ENCODE measurements at places on chromosomes 4 and X.

- no peak for DNase-seq
These were observed 46.9 kb upstream of the GRXCR1 start for GRCh38 chr4:42845586-42845985.

DNA sequence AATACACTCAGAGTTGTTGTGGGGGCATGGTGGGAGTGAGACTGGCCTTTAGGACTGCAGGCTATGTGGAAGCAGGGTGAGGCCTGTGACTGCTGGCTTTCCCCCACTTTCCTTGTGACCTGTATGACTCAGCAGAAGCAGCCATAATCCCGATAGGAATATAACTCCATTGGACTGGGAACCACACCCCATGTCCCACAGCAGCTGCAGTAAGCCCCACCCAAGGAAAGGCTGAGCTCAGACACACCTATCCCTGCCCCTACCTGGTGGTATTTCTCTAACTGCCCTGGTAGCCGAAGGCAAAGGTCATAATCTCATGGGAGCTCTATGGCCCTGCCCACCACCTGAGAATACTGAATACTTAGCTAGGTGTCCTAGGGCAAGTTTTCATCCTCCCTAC lies 169.3 kb downstream of the GC start:
- DNase-seq, result no peak

DNA sequence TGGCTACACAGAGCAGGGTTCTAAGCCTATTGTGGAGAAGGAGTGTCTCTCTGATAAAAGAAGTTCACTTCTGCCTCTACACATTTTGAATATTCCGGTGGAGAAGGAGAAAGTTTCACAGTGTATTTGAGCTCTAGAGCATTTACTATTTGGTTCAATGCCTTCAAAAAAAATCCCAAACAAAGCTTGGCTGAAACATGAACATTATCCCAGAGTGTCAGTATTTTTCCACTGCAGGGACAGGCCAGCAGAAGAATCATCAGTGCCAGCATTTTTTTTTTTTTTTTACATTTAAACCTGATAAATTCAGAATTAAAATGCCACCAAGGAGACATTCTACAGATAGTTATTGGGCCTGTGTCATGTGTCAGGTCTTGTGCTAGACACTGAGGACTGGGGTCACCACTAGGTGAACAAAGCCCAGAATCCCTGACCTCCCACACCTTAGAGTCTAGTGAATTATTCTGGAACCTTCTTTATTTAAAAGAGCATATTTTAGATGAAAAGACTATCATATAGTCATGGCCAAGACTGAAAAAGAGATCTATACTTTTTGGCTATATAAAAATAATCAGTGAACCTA lies 48.0 kb upstream of the NAP1L5 start:
- DNase-seq, result no peak

DNA sequence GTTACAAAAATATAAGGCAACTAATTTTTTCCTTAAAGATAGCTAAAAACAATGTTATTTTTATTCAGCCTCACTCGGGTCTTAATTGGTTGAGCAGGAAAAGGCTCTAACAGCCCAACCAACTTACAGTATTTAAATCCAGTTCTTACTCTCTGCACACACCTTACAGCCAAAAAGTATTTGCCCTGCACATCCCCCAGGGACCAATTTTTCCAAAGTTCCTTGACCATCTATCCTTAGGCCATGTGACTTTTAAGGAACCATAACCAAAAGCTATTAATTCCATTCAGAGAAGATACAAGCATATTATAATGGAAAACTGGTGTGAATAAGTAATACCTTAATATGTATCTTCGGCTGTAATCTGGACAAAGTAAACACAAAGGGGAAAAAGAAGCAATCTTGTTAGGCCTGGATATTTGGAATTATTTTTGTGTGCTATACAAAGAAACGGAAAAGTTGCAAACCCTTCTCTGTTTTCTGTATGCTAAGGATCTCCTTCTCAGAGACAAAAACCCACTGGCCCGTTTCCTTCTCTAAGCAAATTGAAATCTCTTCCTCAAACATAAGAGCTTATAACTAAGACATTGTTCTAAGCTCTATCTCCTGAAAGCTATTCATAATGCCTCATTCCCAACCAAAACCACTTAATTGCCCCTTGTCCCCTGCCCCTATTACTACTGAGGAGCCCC lies 1.0 kb upstream of the THAP9 start:
- peak; percentile 5 for DNase-seq

DNA sequence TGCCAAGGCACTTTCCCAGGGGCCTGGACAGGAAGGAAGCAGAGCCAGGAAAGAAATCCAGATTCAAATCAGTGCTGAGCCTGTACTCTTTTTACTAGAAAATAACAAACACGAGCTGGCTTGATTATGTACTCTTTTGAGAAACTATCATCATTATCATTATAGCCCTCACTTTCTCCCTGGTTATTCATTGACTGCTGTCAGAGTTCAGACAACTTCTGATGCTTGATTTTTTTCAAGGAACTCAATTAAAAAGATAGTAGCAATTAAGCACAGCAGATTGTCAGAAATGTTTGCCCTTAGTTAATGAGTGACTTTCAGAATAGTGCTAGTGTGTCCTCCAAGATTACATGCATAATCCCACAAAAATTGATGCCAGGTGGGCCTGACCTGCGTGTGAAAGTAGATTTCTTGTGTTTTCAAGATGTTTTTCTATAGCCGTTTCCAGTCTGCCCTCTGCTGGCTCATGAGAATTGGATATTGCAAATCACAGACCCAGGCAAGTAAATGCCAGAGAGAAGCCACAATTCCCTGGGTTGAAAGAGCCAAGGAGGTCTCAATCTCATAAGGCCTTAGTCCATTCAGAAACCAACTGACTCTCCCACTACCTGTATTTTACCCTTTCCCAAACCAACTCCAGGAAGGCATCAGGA lies 14.3 kb upstream of the PNPLA4 start:
- DNase-seq, result no peak

DNA sequence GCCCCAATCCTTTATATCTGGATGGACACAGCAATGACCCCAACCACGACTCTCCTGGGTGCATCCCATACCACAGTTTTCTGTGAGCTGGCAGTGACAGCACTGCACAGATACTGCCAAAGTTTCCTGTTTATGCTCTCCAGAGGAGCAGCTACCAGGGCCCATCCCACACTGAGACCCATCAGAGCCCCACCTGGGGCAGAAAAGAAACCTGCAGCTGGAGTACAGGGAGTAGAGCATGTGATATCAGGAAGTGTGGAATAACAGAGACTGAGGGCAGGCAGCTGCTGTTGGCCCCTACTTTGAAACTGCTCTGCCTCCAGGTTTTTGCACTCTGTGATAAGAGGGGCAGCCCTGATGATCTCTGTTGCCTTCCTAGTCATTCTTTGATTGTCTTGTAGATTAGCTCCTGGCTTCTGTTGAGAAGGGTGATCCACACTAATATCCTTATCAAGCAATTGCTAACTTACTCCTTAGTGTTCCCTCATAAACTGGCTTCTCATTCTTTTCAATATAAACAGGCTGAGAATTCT lies 526.3 kb upstream of the TECRL start:
- no peak for DNase-seq

DNA sequence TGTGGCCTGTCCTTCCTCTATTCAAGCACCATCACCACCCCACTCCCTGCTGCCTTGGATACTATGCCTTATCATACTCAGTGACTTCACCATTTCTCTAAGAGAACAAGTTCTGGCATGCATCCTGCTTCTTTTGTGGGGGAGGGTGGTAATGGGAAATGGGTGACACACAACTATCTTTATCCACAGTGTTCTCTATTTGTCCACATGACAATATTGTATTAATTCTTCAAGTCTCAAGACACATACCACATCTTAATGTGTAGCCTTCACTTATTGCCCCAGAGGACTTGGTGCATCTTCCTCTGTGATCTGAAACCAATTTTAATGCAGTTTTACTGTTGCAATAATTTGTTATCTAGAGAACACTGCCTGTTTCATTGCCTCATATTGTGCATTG lies 29.3 kb upstream of the UGT2B7 start:
- DNase-seq, result no peak

GRCh38 chrX:103831803-103832544 lies at the start of gene RAB9B:
RAB9B (minus strand) TSS chrX:103832257; CDS start chrX:103825784, 6,473 bp downstream.
- DNase-seq, result peak; percentile 63

DNA sequence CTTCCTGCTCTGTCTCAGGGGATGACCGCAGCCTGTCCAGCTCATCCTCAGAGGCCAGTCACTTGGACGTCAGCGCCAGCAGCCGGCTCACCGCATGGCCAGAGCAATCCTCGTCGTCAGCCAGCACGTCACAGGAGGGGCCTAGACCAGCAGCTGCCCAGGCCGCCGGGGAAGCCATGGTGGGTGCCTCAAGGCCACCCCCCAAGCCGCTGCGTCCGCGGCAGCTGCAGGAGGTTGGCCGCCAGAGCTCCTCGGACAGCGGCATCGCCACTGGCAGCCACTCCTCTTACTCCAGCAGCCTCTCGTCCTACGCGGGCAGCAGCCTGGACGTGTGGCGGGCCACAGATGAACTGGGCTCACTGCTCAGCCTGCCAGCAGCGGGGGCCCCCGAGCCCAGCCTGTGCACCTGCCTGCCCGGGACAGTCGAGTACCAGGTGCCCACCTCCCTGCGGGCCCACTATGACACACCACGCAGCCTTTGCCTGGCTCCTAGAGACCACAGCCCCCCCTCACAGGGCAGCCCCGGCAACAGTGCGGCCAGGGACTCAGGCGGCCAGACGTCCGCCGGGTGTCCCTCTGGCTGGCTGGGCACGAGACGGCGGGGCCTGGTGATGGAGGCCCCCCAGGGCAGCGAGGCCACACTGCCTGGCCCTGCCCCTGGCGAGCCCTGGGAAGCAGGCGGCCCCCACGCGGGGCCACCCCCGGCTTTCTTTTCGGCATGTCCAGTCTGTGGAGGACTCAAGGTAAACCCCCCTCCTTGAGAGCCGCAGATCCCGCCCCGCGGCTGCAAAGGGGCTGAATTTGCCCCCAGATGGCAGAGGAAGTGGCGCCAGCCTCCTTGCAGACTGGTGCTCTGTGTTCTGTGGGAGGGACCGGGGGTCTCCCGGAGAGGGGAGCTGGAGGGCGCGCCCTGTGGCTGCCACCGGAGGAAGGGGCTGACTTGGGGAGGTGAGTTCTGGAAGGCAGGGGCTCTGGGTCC lies 29.9 kb downstream of the DOK7 start:
- DNase-seq, result no peak

DNA sequence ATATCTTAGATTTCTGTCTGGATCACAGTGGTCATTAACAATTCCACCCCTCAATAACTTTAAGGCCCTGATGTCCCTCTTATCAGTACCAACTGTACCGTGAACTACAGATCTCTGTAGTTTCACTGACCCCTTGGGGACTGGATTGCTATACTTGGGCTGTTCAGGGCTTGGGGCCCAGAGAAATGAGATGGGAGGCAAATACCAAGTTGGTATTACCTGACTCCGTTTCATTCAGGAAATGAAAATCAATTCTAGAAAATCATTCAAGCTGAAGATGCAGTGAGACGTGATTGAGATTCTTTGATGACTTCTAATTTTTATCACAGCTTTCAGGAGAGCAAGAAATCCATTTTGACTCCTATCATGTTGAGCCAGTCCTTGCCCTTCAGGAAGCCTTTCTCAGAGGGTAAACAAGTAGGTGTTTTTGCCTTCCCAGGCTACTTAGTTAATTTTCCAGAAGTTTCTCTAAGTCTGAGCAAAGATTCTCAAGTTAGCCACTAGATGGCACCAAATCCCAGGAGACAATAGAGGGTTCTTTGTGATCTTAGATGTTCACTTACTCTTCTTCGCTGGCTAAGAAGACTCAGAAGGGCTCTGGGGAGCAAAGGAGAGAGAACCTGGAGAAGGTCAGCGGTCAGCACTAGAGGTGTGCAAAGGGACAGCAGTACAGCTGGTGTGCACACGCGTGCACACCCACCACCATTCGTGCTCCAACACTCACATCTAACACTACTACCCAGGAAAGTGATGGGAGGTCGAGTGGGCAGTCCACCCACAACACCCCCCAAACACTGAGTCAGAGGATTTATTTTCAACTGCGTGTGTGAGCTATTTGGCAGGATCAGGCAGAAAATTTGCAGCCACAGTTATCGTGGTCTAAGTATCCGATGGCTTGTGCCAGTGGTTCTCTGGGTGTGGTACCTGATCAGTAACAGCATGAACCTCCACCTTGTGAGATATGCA lies 7.4 kb downstream of the HNRNPH2 start:
- DNase-seq, result no peak

DNA sequence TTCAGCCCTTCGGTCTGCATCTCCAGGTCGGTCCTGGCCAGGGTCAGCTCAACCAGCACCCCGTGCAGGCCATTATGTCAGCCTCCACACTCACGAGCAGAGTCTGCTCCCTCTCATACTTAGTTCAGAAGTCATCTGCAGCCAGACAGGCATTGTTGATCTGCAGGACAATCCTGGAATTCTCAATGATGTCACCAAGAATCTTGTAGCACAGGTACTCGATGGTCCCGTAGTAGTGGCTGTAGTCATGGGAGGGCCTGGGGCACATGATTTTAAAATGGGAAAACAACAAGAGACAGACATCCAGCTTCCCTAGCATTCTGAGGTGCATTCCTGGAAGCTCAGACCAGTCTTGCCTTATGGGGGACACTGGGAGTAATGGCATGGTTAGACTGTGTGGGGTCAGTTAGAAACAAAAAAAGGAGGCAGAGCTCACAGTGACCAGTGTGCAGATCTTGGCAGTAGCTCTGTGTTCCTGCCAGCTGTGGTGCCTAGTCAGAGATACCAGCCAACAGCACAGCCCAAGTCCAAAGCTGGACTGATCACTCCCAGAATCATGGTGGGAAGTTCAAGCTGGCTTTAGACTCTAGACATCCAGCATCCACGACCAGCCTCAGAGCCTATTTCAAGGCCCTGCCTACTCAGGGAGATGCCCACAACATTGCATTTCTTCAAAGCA lies 31.9 kb downstream of the LRIT3 start:
- no peak for DNase-seq

GRCh38 chr4:74534936-74535335 lies 90.0 kb downstream of the AREG start:
- no peak for DNase-seq

- DNase-seq, result no peak
These were observed 35.3 kb upstream of the CXCL8 start for GRCh38 chr4:73705056-73705432.

- DNase-seq, result no peak
These were observed 47.0 kb upstream of the SCOC start for GRCh38 chr4:140326395-140326993.

DNA sequence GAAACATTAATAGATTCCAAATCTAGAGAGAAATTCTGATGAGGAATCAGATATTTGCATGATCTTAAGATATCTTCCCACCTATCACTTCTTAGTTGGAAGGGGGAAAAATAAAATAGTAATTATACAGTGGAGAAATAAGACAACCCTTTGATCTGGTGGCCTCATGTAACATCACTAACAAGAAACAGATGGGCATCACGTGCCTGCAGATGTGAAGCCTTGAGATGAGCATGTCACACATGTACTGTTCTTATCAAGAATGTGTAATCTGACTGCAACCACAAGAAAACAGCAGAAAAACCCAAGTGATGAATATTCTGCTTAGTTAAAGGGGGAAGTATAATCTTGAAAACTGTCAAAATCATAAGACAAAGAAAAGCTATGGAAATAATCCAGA lies 31.4 kb upstream of the NKX6-1 start:
- DNase-seq, result no peak

DNA sequence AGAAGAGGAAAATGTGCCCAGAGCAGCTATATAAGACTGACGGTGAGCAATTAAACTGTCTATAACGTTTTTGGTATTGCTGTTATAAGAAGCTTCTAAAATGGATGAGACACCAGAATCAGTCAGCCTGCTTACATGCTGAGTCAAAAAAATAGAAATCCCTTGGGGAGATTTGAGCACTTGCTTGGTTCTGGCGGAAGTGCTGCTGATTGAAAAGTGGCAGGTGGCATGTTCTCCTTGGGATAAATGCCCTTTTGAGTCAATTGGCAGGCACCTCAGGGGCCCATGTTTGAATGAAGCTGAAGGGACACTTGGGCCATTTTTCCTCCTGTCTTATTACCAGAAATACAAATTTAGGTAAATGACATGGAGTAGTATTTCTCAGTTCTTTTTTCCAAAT lies 148.7 kb downstream of the PTCHD1 start:
- DNase-seq, result no peak
